ENCODE measurements at places on chromosomes 7 and 10. TPM values are rescaled to one million over a fixed set of nuclear protein-coding genes. Genes with fewer than 3 reads are reported as not detected.

- no peaks in the 10 kb centered on the region for H3K27me3 ChIP-seq
- H3K27ac ChIP-seq, result no peak overlapping the region
- DNase-seq, result no peak
- no peak overlapping the region for H3K4me3 ChIP-seq
- H3K4me1 ChIP-seq, result peaks cover 12% of the 10 kb centered on the region
Measured at GRCh38 chr10:51683031-51683691, 16.2 kb downstream of the CSTF2T start.

DNA sequence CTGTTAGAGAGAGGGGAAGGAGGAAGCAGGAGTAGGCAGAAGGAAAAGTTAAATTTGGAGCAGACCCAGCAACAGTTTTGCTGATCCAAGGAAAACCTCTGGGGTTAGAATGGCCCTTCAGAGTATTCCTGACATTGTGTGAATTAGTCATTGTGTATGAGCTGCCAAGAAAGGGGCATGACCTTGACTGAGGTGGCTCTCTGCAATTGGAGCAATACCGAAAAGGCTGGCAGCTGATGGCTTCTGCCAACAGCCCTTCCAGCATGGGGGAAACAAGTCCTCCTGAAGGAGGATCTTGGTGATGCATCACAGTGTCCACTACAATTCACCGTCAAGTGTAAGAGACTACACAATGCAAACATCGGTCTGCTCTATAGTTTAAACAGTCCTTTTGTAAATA lies 20.6 kb upstream of the WASL start:
- no peaks in the 10 kb centered on the region for H3K27me3 ChIP-seq
- no peaks in the 10 kb centered on the region for H3K36me3 ChIP-seq
- no peak for DNase-seq
- no peak overlapping the region for H3K27ac ChIP-seq

CARD11 gene
- total RNA-seq, result 35.5 TPM

GRCh38 chr7:24956021-24956420 lies 24.0 kb downstream of the OSBPL3 start:
- H3K36me3 ChIP-seq, result no peaks in the 10 kb centered on the region
- H3K27me3 ChIP-seq, result no peaks in the 10 kb centered on the region
- peaks cover 33% of the 10 kb centered on the region for H3K4me1 ChIP-seq
- DNase-seq, result no peak

- H3K4me1 ChIP-seq, result peaks cover 25% of the 10 kb centered on the region
- H3K27ac ChIP-seq, result peak overlapping the region; percentile 28
- no peaks in the 10 kb centered on the region for H3K27me3 ChIP-seq
- H3K36me3 ChIP-seq, result peaks cover 14% of the 10 kb centered on the region
- no peak for DNase-seq
- H3K4me3 ChIP-seq, result no peak overlapping the region
Measured at GRCh38 chr7:152369518-152369917, 66.3 kb downstream of the KMT2C start.

GRID1 gene
- total RNA-seq, result 0.37 TPM

GRCh38 chr7:47391726-47392125 lies 190.2 kb downstream of the TNS3 start:
- H3K36me3 ChIP-seq, result peaks cover 13% of the 10 kb centered on the region
- H3K27ac ChIP-seq, result no peak overlapping the region
- no peak for DNase-seq
- H3K4me3 ChIP-seq, result no peak overlapping the region
- no peaks in the 10 kb centered on the region for H3K27me3 ChIP-seq

GRCh38 chr10:96096958-96097357 lies 33.1 kb upstream of the ZNF518A start:
- DNase-seq, result no peak
- peaks cover 16% of the 10 kb centered on the region for H3K27me3 ChIP-seq
- no peaks in the 10 kb centered on the region for H3K36me3 ChIP-seq
- no peak overlapping the region for H3K27ac ChIP-seq
- H3K4me1 ChIP-seq, result no peaks in the 10 kb centered on the region

EDRF1 gene
- 27.5 TPM for total RNA-seq

DNA sequence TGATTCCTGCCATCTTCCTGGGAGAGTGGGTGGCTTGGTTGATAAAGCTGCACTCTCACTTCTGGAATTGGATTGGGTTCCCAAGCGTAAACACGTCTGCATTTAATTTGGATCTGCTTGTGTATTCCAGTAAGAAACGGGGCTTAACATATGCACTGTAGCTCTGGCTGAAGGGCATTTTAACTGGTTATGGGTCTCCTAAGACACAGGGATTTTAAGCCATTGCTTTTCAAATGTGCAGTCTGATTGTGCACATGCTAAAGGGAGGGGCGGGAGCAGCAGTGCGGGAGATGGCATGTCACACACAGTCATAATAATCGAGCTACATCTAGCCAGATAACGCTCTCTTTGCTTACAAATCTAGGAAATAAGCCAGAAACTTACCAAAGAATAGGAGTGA lies 247.3 kb upstream of the LYZL1 start:
- H3K27ac ChIP-seq, result no peak overlapping the region
- peaks cover 16% of the 10 kb centered on the region for H3K36me3 ChIP-seq
- no peak overlapping the region for H3K4me3 ChIP-seq
- H3K4me1 ChIP-seq, result peaks cover 7% of the 10 kb centered on the region

ENKUR gene
- not detected for total RNA-seq

DNA sequence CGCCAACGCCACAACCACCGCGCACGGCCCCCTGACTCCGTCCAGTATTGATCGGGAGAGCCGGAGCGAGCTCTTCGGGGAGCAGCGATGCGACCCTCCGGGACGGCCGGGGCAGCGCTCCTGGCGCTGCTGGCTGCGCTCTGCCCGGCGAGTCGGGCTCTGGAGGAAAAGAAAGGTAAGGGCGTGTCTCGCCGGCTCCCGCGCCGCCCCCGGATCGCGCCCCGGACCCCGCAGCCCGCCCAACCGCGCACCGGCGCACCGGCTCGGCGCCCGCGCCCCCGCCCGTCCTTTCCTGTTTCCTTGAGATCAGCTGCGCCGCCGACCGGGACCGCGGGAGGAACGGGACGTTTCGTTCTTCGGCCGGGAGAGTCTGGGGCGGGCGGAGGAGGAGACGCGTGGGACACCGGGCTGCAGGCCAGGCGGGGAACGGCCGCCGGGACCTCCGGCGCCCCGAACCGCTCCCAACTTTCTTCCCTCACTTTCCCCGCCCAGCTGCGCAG lies 424 bp downstream of the EGFR start:
- no peaks in the 10 kb centered on the region for H3K36me3 ChIP-seq
- H3K27me3 ChIP-seq, result peaks cover 69% of the 10 kb centered on the region
- peak; percentile 67 for DNase-seq
- H3K27ac ChIP-seq, result no peak overlapping the region
- H3K4me1 ChIP-seq, result peaks cover 5% of the 10 kb centered on the region
- peak overlapping the region; percentile 60 for H3K4me3 ChIP-seq

- no peak overlapping the region for H3K4me3 ChIP-seq
- no peak overlapping the region for H3K27ac ChIP-seq
- DNase-seq, result no peak
- peaks cover 51% of the 10 kb centered on the region for H3K36me3 ChIP-seq
Measured at GRCh38 chr7:99005776-99006175, 127.4 kb downstream of the TRRAP start.

- no peaks in the 10 kb centered on the region for H3K4me1 ChIP-seq
- peaks cover 22% of the 10 kb centered on the region for H3K27me3 ChIP-seq
Measured at GRCh38 chr7:387132-388022, 97.4 kb downstream of the FOXL3 start.

- peaks cover 69% of the 10 kb centered on the region for H3K36me3 ChIP-seq
- H3K4me3 ChIP-seq, result no peak overlapping the region
- peaks cover 9% of the 10 kb centered on the region for H3K27me3 ChIP-seq
- H3K4me1 ChIP-seq, result no peaks in the 10 kb centered on the region
- no peak for DNase-seq
Measured at GRCh38 chr10:130378556-130379400, 242.6 kb downstream of the GLRX3 start.

VPS37D gene
- total RNA-seq, result 7.5 TPM

GRCh38 chr7:81285142-81285871 lies 366.5 kb upstream of the SEMA3C start:
- no peak for DNase-seq
- H3K27me3 ChIP-seq, result no peaks in the 10 kb centered on the region
- no peak overlapping the region for H3K4me3 ChIP-seq
- no peaks in the 10 kb centered on the region for H3K4me1 ChIP-seq

DNA sequence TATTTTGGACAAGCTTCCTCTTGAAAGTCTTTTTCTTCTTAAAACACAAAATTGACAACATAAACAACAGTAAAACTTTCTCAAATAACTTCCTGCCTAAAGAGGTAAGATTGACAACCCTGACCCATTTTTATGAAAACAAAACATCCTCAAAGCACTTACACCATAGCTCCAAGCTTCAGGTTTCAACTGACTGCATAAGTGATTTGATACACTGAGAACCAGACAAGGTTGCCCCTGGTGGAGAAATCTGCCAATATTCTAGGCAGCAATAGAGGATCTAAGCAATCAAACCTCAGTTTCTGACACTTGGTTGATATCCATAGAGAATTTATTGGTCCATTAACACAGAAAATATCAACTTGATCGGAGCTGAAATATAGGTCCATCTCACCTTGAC lies 147.8 kb downstream of the ELAPOR2 start:
- H3K36me3 ChIP-seq, result peaks cover 26% of the 10 kb centered on the region
- H3K4me1 ChIP-seq, result no peaks in the 10 kb centered on the region

DNA sequence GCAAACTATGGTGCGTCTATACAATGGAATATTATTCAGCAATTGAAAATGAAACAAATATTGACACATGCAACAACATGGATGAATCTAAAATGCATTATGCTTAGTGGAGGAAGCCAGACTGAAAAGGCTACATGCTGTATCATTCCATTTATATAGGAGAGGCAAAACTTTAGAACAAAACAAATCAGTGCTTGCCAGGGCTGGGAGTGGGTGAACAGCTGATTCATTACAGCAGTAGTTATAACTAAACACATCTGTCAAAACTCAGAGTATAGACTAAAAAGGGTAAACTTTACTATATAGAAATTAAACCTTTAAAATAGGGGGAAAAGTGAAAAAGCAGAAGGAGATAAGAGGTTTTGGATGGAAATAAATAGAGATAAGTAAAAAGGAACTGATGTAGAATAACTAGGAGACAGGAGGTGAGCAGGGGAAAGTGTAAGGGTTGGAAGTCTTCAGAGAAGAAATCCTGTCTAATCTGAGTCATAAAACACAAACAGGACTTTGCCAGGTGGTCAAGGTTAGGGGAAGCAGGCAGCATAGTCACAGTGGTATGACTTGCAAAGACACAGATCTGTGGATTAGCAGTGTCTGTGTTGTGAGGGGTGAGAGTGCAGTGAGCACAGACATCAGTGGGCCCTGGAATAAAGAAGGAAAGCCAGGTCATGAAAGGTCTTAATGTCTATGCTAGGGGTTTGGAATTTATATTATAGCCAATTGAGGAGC lies 349.8 kb downstream of the PHTF2 start:
- H3K27ac ChIP-seq, result no peak overlapping the region
- H3K4me1 ChIP-seq, result peaks cover 7% of the 10 kb centered on the region
- no peaks in the 10 kb centered on the region for H3K27me3 ChIP-seq

DNA sequence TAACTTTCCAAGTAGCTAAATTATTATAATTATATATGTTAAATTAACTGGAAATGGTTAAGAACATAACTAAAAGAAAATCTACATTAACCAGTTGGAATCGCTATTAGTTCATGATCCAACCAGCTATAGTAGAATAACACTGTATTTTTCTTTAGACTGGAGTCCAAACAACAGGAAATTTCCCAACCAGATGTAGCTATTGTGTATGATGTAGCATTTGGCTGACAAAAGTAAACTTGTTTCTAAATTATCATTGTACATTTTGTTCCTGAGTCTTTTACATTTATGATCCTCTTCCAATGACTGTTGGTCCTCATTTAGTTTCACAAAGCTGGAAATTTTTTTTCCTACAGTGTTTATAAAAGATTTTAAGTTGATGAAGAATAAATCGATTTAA lies 62.1 kb downstream of the PAPSS2 start:
- 0 out of 2 replicates have a peak, but pooled peaks cover 5% of the 10 kb centered on the region for H3K4me1 ChIP-seq
- DNase-seq, result no peak
- no peak overlapping the region for H3K27ac ChIP-seq
- H3K4me3 ChIP-seq, result no peak overlapping the region

GRCh38 chr10:11875494-11876281 lies 52.5 kb downstream of the PROSER2 start:
- H3K27me3 ChIP-seq, result peaks cover 3% of the 10 kb centered on the region
- H3K27ac ChIP-seq, result 0 out of 2 replicates have a peak overlapping the region, but pooled peaks have one; percentile 86
- H3K36me3 ChIP-seq, result no peaks in the 10 kb centered on the region

DNA sequence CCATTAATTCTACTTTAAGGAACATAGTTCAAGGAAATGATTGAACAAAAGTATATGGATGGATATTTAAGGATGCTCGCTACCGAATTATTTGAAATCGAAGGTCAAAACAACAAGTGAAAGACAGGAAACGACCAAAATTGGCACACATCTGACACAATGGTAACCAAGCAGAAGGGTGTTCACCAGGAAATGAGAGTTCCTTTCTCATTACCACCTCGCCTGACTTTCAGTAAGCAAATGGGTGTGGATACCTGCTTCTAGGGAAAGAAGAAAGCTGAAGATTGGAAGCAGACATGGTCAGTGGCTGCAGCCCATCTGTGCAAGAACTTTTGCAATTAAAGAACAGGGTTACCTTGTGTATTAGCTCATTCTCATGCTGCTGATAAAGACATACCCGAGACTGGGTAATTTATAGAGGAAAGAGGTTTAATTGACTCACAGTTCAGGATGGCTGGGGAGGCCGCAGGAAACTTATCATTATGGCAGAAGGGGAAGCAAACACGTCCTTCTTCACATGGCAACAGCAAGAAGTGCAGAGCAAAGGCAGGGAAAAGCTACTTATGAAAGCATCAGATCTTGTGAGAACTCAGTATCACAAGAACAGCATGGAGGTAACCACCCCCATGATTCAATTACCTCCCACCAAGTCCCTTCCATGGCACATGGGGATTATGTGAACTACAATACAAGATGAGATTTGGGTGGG lies 6.2 kb upstream of the TMEM273 start:
- H3K4me1 ChIP-seq, result no peaks in the 10 kb centered on the region
- H3K27me3 ChIP-seq, result no peaks in the 10 kb centered on the region
- H3K36me3 ChIP-seq, result no peaks in the 10 kb centered on the region
- no peak overlapping the region for H3K4me3 ChIP-seq
- no peak overlapping the region for H3K27ac ChIP-seq

DNA sequence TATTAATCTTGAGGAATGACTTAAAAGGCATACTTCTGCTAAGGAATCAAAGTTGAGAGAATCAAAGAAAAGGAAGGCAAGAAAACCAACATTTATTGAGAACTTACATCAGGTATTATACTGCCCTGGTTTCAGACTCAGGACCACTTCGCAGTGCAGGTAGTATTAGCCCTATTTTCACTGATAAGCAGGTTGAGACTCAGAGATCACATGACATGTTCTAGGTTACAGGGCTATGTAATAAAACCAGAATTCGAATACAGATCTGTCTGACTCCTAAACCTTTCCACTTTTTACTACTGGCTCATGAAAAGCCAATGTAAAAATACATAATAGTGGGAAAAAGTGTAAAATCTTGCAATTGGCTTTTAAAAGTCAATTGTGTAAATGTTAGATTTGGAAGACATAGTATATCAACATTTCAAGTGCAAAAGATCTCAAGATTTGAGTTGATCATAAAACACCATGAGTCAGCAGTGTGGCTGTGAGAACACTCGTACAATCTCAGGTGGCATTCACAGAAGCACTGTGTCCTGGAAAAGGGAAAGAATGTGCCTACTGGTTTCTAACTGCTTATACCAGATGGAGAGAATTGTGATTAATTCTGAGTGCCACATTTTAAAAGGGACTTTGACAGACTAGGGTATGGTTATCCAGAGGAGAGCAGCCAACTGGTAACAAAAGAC lies 195.8 kb upstream of the MKLN1 start:
- no peak for DNase-seq
- no peaks in the 10 kb centered on the region for H3K4me1 ChIP-seq
- no peaks in the 10 kb centered on the region for H3K27me3 ChIP-seq
- no peak overlapping the region for H3K27ac ChIP-seq
- H3K4me3 ChIP-seq, result no peak overlapping the region
